ENCODE measurements at places on chromosomes 5 and 9. TPM values are rescaled to one million over a fixed set of nuclear protein-coding genes. Genes with fewer than 3 reads are reported as not detected.

DNA sequence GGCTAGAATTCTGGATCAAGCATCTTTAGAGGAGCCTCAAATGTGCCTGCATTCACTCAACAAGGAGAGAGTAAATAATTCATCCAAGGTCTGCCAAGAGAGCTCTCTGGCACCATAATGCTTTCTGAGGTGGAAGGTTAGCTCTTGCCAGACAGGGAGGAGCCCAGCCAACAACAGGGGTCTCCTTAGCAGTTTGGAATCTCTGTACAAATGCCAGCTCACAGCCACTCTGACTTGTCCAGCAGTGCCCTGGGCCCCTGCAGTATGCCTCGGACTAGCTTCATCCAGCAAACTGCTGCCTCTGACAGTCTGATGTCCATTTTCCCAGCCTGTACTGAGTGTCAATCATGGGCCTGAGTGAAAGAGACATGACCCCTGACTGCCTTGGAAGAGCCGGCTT is 127.2 kb upstream of the SLC44A1 start:
- DNase-seq: no peak

DNA sequence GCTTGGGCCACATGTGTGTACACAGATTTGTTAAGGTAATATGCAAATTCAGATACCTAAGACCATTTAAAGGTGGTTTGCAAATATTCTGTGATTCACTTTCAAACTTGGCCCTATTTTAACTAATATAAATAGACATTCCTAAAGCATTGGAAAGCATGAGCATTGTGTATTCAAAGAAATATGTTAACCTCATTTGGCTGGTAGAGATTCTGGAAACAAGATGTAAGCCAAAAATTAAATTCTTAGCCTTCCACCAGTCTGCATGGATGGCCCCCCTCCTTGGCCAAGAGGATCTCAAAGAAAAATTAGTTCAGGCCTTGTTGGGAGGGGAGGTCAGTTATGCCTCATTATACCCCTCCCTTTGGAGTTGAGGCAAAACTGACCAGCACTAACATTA is 38.7 kb upstream of the C6 start:
- DNase-seq: no peak

GRCh38 chr9:122197426-122197825 is 31.3 kb downstream of the LHX6 start:
- no peak for DNase-seq

The IL13 gene
- not detected for total RNA-seq

DNA sequence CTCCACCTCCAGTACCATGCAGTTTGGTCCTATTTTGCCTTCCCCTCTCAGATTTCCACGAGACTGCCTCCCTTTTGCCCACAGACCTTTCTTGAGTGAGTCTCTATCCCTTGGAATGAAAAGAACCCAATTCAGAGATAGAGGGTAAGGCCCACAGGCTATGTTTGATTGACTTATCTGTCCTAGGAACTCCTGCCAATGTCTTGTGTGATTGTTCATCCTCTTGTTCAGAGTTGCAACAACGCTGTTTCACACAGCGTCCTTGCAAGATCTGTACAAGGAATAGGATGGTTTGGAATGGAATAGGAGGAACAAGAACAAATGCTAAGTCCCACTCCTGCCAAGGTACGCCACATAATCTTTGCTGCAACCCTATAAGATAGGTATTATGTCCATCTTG is 142.2 kb upstream of the ABCA1 start:
- DNase-seq: no peak

DNA sequence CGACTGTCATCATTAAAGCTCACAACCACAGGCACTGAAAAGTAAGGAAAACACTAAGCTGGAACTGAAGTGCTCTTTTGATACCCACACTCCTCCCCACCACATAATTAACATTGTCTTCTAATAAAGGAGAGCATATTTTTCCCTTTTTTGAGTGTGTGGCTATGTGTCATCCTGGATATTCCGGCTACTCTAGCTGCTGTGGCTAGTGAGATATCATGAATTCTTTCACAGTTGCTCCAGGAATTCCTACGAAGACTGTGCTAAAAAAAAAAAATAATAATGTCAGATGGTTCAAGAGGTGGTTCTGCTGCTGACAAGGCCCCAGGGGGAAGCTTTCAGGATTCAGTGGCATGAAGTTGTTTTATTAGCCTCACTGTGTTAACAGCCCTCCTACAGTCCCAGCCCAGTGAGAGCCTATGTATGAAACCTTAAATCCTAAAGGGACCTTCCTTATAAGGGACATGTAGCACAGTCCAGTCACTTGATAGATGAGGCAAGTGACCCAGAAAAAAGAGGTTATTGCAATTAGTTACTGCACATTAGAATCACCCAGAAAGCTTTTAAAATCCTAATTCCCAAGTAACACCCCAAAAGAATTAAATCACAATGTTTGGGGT is 46.6 kb downstream of the TMEM252 start:
- DNase-seq: no peak

The PTGES gene
- total RNA-seq: 9.8 TPM

Measured in left lung (tissue), 14 donors.